ENCODE measurements at places on chromosomes 4 and X.

- no peak for DNase-seq
Measured at GRCh38 chr4:11801466-11802446, 373.1 kb upstream of the HS3ST1 start.

DNA sequence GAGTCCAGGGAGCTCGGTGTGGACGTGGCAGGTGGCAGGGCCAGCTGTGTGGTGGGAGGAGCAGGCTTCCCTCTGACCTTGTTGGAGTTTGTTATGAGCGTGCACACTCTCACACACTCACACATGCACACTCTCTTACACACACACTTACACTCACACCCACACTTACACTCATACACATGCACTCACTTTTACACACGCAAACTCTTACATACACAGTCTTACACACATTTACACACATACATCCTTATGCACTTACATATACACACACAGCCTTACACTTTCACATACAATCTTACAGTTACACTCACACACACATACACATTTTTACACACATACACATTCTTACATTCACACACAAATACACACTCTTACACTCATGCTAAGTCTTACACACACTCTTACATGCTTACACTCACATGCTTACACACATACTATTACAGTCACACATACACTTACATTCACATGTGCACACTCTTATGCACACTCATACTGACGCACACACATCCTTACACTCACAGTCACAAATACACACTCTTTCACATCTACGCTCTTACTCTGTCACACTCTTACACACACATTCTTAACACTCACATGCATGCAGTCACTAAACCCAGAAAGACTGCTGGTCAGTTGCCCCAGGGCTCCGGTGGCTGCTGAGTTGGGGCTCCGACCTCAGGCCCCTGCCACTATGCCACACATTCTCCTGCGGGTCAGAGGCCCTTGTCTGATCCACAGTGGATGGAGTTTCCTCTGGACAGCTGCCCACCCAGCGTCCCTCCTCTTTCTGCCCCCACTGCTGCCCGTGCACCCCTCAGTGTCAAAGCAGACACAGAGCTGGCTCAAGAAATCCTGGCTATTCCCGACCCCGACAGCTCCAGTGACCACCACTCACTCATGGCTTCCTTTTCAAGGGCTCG, 95.8 kb downstream of the ADRA2C start:
- DNase-seq, result no peak

DNA sequence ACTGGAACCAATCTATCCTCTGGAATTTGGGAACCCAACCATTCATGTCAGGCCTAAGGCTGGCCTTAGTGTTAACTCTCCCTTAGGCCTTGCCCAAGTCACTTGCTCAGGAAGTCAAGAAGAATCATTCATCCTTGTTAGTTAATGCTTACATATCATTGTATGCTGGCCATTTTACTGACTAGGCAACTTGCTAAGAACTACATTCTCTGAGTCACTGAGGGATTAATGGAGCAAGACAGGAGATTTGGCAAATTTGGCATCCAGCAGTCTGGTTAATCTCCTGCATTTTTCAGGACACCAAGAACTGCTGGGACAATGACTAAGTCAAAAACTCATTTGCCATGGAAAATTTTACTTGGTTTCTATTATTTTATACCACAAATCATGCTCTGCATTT, 115.8 kb upstream of the DDIT4L start:
- peak; percentile 92 for DNase-seq

DNA sequence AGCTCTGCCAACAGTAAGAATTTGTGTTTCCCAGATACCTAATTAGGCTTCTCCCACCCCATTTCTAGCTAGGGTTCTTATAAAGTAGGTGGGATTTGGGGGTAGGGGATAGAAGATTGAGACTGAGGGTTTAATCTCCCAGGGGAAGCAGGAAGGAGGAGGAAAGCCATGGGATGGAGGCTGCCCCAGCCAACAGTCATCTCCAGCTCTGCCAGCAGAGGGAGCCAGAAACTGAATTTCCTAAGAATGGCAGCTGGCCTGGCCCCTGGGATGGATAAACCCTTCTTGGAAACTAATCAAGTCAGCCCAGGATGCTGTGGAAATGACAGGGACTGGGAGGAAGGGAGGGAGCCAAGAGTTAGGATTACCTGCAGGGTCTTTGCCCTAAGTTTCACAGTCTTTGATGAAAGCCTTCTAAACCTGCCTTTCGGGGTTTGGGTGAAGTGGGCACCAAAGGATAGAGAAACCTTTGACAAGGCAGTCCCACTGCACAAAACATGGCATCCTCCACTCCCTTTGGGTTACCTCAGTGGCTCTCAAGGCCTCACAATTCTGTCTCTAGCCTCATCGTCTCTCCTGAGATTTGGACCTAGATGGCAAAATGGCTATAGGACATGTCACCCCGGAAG, 6.7 kb upstream of the ERCC6L start:
- peak; percentile 66 for DNase-seq

DNA sequence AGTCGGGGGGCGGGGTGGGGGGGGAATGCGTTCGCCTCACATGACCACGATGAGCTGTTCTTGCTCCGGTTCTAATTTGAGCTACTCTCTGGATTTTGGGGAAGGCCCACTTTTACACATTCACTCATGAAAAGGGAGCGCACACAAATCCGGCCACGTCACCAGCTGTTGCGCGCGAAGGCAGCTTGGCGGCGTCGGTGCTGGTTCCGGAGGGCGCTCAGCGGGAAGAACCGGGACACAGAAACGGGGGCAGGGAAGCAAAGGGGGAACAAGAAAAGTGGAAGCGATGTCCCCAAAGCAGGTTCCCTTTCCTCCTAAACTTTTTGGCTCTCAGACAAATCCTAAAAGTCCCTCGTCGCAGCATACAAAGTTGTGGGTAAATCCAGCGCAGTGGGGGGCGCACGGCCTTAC, 605 bp downstream of the ANXA5 start:
- peak; percentile 82 for DNase-seq

DNA sequence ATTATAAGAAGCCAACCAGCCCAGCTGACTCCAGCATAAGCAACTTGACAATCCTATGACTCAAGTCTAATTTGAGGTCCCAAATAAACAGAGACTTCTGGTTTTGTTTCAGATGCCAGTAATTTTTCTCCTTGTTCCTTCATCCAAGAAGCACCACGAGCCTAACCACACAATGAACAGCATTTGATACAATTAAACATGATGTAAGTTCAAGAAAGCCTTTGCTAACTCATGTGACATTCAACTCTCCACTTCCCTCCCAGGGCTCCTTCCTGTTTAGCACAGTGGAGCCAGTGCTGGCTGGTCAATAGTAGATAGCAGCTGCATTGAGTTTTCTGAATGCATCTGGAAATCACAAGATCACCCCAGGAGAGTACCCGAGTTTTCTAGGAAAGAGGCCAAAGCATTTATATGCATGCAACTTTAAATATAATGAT, 206.3 kb downstream of the ARHGAP24 start:
- peak; percentile 64 for DNase-seq

DNA sequence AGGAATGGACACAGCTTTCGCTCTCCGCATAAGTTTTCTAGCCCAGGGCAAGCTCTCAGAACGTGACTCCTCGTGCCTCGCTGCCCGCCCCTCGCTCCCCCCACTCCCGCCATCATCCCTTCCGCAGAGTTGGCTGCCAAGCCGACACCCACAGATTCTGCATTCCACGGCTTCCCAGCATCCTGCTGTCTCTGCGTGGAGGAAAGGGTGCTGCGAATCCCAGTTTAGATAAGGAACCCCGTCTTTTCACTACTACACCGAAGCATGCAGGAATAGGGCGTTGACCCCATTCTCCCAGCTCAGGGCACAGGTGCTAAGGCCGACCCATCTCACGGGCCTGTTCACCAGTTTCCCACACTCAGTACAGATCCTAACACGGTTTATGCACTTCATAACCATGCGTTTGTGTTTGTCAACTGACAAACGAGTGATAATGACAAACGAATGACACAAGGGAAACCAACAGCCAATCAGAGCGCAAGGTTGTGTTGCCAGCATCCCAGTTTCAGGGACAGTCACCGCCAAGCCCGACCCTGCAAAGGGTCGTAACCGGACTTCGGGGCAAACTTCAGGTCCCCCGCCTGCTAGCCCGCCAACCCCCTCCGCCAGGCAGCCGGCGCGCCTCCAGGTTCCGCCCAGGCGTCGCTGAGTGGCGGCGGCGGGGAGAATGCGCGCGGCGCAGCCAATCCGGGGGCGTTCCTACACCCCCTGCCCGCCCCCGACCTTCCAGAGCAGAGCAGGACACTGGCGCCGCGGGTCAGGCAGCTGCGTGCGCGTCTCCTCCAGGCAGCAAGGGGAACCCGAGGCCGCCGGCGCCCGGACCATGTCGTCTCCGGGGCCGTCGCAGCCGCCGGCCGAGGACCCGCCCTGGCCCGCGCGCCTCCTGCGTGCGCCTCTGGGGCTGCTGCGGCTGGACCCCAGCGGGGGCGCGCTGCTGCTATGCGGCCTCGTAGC, at the start of gene CYP2U1:
TSS of gene CYP2U1 (plus strand) at position 729 of the 954 bp plus-strand sequence. CDS start at position 824, 95 bp downstream.
- peak; percentile 78 for DNase-seq

DNA sequence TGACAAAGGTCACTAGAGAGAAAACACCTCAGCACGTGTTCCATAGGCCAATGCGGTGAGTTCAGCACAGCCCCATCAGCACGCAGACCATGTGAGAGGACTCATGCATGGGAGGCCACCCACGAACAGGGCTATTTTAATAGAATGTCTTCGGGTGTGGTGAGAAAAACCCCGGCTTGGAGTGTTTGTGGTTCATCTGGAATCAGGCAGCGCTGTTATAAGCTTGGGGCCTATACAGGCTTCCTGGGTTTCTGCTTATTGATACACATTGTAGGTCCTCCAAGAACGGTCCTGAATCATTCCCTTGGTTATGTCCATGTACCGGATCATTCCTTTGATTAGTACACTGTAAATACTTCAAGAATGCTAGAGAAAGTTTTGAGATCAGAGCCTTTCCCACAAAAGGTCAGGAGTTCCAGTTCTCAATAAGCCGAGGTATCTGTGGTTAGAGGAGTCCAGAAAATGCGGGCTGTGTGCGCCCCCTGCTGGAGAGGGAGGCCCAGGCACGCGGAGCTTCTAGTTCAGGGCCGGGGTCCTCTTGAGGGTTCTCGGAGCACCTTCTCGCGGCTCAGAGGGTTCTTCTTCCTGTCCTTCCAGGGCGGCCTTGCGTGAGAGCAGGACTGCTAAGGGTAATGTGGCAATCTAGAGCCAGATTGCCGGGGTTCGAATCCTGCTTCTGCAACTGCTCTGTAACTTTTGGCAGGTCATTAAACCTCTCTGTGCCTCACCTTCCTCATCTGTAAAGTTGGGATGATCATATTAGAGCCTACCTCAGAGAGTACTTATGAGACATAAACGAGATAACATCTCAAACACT, 51.8 kb downstream of the TLR10 start:
- DNase-seq, result peak; percentile 89

GRCh38 chrX:867502-867901, 236.9 kb downstream of the SHOX start:
- no peak for DNase-seq

DNA sequence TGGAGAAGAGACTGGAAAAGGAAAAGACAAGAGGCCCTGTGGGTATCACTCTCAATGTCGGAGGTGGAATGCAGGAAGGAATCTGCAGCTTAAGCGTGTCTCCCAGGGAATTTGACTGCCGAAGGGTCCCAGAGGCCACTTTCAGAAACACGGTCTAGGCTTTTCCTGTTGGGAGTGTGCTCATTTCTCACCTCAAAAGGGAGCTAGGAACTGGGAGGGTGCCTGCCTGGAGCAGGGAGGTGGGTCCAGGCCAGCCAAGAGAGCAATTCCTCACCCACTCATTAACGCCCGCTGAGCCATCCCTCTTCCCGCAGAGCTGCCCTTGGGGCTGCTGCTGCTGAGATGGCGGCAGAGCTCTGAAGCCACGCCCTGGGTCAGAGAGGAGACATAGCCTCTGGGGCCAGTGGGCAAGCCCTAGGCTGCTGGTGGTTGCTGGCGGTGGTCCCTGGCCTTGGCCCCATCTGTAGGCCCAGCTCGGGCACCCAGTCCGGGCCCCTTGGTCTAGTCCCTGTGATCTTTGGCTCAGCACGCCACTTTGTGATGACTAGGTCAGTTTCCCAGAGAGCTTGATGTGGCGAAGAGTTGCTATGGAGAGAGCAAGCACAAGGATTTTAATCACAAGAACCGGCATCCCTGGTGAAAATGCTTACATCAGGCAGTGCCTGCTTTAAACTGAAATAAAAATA, 4.1 kb downstream of the ZNF185 start:
- no peak for DNase-seq

DNA sequence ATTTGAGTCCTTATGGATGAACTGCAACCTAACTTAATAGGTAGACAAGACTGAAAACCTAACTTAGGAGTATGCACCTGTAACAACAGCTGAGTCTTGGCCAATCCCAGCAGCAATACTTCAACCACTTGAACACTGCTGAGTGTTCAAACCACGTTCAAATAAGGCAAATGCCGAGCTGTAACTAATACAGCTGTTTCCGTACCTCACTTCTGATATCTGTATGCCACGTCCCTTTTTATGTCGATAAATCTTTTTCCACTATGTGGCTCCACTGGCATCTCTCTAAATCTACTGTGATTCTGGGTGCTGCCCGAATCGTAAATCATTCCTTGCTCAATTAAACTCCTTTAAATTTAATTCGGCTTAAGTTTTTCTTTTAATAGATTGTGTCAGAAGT, 459.7 kb downstream of the INPP4B start:
- DNase-seq, result no peak

- peak; percentile 49 for DNase-seq
Measured at GRCh38 chr4:37978248-37978924, 18.2 kb downstream of the PTTG2 start.

- no peak for DNase-seq
Measured at GRCh38 chr4:22480675-22481327, 35.1 kb downstream of the ADGRA3 start.

GRCh38 chrX:153400146-153401132, 711 bp downstream of the PNMA6E start:
- DNase-seq, result peak; percentile 31

DNA sequence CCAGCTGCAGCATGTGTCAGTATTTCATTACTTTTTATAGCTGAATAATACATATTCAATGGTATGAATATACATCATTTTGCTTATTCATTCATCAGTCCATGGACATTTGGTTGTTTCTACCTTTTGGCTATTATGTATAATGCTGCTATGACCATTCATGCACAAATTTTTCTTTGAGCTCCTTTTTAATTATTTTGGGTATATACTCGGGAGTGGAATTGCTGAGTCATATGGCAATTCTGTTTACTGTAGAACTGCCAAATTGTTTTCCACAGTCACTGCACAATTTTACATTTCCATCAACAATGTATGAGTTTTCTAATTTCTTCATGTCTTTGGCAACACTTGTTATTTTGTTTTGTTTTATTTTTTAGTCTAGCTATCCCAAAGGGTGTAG, 405.9 kb upstream of the PITX2 start:
- DNase-seq, result no peak

GRCh38 chr4:86841309-86841708, 7.9 kb downstream of the SLC10A6 start:
- DNase-seq, result no peak

All from kidney tubule cell (primary cell).